ENCODE measurements at places on chromosomes 16 and 17.

GRCh38 chr16:65660390-65660789 is 538.5 kb upstream of the CDH11 start:
- H3K36me3 ChIP-seq = no peaks in the 10 kb centered on the region
- H3K4me1 ChIP-seq = peaks cover 30% of the 10 kb centered on the region
- H3K27me3 ChIP-seq = no peaks in the 10 kb centered on the region
- DNase-seq = no peak
- H3K27ac ChIP-seq = peak overlapping the region; percentile 16

DNA sequence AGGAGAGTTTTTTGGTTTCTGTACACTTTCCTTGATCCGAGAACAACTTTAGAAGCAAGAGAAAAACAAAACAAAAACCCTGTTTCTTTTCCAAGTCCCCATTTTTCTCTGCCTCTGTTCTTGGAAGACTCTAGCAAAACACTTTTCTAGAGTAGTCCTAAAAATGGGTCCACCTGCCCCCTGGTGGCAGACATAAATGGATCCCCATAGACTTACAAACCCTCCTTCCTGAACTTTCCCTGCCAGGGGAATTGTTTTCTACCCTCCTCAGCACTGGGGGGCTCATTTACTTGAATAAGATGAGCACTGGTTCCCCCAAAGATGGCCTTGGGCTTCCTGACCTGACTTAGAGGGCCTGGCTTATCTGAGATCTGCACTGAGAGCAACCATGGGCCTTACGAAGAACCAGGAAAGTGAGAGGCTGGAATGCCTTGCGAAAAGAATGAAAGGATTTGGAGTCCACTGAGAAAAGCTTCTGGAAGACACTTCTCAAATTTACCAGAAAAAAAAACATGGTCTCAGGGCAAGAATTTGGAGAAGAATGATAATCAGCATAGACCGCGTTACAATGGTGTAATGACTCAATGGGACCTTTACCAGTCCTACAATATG is 48.0 kb upstream of the CDYL2 start:
- no peaks in the 10 kb centered on the region for H3K4me1 ChIP-seq
- no peaks in the 10 kb centered on the region for H3K36me3 ChIP-seq
- no peak overlapping the region for H3K4me3 ChIP-seq
- DNase-seq = peak; percentile 60
- H3K27ac ChIP-seq = no peak overlapping the region

- no peaks in the 10 kb centered on the region for H3K4me1 ChIP-seq
- no peaks in the 10 kb centered on the region for H3K27me3 ChIP-seq
- no peak overlapping the region for H3K4me3 ChIP-seq
- peaks cover 14% of the 10 kb centered on the region for H3K36me3 ChIP-seq
Measured at GRCh38 chr16:15704545-15704987, 54.5 kb downstream of the NDE1 start.

DNA sequence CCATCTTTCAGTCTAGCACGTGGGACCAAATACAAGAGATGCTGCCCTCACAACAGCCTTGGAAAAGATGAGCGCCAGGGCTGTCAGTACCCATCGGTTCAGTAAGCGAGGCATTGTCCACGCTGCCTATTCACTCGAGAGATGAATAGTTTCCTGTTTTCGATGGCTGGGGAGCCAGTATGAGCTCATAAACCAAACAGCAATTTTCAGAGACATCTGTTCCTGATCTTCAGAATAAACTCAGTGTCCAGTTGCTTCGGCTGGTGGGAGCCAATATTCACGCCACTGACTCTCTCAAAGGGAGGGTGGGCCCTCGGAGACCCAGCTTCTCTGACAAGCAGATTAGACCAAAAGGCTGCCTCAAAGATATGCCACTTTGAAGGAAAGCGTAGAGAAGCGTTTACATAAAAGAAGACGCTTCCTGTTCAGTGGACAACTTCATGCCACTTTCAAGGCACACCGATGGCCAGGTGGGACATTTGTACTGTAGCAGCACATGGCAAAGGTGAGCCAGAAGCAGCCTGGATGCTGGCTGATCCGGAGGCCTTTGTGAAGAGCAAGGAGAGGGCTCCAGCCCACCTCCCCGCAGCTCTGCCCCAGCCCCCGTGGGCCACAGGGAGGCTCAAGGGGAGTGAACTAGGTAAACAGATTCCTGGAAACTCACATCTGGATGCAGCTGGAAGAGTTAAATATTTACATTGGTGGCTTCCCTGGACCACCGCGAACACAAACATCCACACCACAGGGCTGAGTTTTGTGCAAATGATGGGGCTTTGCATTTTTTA is 6.0 kb downstream of the TIMM22 start:
- H3K36me3 ChIP-seq = peaks cover 61% of the 10 kb centered on the region
- no peaks in the 10 kb centered on the region for H3K27me3 ChIP-seq
- H3K4me1 ChIP-seq = peaks cover 14% of the 10 kb centered on the region
- H3K4me3 ChIP-seq = no peak overlapping the region
- no peak for DNase-seq
- no peak overlapping the region for H3K27ac ChIP-seq

DNA sequence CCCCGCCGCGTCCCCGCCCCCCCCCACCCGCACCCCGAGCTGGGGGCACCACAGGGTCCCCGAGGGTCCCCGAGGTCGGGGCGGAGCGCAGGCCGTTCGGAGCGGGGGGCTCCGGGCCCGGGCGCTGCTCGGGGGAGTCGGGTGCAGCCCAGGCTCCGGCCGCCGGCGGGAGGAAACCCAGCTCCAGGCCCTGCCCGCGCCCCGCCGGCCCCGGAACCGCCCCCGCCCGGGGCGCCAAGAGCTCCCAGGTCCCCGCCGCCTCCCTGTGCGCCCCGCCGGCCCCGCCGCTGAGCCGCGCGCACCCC is 33.2 kb upstream of the RPH3AL start:
- DNase-seq = no peak
- H3K27me3 ChIP-seq = peaks cover 22% of the 10 kb centered on the region
- peak overlapping the region; percentile 49 for H3K4me3 ChIP-seq
- no peaks in the 10 kb centered on the region for H3K36me3 ChIP-seq

DNA sequence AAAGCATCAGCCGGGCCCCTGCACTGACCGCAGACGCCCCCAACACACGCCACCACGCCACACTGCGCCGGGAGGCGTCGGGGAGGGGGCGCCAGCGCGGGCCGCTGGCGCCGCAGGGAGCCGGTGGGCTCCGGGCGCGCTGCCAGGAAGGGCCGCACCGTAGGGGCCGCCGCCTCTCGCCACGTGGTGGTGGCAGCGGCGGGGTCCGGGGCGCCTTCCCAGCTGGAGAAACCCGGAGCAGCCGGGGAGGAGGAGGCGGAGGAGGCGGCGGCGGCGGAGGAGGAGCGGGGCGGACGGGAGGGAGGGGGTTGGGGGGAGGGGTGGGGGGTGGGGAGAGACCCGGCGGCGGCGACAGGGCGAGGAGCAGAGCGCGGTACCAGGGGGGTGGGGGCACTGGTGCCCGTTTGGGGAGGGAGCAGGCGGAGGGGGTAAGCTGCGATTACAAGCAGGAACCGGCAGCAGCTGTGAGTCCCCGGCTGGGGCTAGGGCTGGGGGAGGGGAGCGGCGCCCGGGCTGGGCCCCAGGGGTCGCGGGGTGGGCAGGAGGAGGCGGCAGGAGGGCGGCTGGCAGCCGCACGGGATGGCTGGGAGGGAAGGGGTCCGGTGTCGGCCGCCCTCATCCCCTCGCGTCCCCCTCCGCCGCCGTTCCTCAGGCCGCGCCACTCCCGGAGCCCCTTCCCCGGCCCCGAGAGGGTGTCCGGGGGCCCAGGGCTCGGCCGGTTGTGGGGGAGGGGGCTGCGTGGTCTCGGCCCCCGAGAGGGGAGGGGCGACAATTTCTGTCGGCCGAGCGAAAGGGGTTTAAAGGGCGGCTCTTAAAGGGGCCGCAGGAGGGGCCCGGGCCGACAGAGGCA is at the start of gene TBKBP1:
Gene TBKBP1 (plus strand): TSS at position 431 of the 850 bp plus-strand sequence. CDS start 1,952 bp downstream, outside the sequence.
- no peaks in the 10 kb centered on the region for H3K36me3 ChIP-seq
- peaks cover 4% of the 10 kb centered on the region for H3K4me1 ChIP-seq
- no peaks in the 10 kb centered on the region for H3K27me3 ChIP-seq
- H3K27ac ChIP-seq = peak within 1 kb of the TSS; percentile 63
- no peak for DNase-seq

- no peak overlapping the region for H3K4me3 ChIP-seq
- no peaks in the 10 kb centered on the region for H3K27me3 ChIP-seq
- no peaks in the 10 kb centered on the region for H3K36me3 ChIP-seq
- no peak for DNase-seq
Measured at GRCh38 chr17:57046749-57047148, 38.3 kb upstream of the AKAP1 start.

DNA sequence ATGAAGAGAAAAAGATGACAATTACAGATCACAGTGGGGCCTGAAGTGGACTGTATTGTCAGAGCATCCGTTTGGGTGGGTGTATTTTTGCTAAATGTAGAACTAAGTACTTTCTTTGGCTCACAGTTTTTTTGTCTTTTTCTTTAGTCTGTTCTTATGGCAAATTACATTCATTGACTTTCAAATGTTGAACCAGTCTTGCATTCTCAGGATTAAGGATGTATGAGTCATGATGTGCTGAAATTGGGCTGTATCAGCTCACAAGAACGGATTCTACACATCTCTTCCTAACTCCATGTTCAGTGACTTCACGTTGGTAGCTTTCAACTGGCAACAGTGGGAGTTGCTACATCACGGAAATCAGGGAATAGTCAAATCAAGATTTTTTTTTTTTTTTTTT is 66.5 kb downstream of the TEX2 start:
- no peaks in the 10 kb centered on the region for H3K27me3 ChIP-seq
- H3K4me3 ChIP-seq = no peak overlapping the region
- peak; percentile 75 for DNase-seq
- no peak overlapping the region for H3K27ac ChIP-seq

- H3K36me3 ChIP-seq = no peaks in the 10 kb centered on the region
- H3K4me1 ChIP-seq = peaks cover 3% of the 10 kb centered on the region
- peak; percentile 9 for DNase-seq
- H3K27me3 ChIP-seq = peaks cover 4% of the 10 kb centered on the region
Measured at GRCh38 chr17:35743626-35744328, 9.3 kb downstream of the GAS2L2 start.

- no peaks in the 10 kb centered on the region for H3K36me3 ChIP-seq
- no peak overlapping the region for H3K4me3 ChIP-seq
- H3K27ac ChIP-seq = no peak overlapping the region
- no peaks in the 10 kb centered on the region for H3K4me1 ChIP-seq
Measured at GRCh38 chr17:69188796-69189195, 39.8 kb downstream of the ABCA10 start.

DNA sequence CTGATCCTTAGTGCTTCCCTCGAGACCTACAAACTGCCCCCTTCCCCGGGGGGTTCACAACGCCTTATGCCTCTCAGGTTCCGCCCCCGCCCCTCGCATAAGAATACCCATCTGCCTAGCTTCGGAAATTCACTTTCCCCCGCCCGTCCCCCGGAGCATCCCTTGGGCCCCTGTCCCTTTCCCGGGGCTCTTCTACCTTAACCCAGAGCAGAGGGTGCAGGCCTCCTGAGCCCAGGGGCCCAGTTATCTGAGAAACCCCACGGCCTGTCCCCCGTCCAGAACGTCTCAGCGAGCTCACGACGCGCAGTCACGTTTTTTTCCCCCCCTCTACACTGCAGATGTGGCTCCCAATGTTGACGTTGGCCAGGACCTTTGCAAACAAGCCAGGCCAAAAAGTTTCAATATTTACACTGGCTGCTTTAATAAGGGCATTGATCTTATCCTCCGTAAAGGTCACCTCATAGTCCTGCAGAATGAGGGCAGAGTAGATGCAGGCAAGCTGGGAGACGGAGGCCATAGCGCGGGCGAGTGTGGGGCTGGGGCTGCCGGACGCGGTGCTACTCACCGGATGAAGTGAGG is 1.4 kb upstream of the NBR1 start:
- peak; percentile 75 for DNase-seq
- no peaks in the 10 kb centered on the region for H3K27me3 ChIP-seq
- peaks cover 5% of the 10 kb centered on the region for H3K4me1 ChIP-seq
- peak overlapping the region; percentile 20 for H3K27ac ChIP-seq
- peaks cover 5% of the 10 kb centered on the region for H3K36me3 ChIP-seq
- H3K4me3 ChIP-seq = peak overlapping the region; percentile 94

GRCh38 chr17:81128774-81129173 is 36.5 kb upstream of the PVALEF start:
- no peak overlapping the region for H3K27ac ChIP-seq
- H3K4me1 ChIP-seq = no peaks in the 10 kb centered on the region
- no peaks in the 10 kb centered on the region for H3K36me3 ChIP-seq
- no peaks in the 10 kb centered on the region for H3K27me3 ChIP-seq

DNA sequence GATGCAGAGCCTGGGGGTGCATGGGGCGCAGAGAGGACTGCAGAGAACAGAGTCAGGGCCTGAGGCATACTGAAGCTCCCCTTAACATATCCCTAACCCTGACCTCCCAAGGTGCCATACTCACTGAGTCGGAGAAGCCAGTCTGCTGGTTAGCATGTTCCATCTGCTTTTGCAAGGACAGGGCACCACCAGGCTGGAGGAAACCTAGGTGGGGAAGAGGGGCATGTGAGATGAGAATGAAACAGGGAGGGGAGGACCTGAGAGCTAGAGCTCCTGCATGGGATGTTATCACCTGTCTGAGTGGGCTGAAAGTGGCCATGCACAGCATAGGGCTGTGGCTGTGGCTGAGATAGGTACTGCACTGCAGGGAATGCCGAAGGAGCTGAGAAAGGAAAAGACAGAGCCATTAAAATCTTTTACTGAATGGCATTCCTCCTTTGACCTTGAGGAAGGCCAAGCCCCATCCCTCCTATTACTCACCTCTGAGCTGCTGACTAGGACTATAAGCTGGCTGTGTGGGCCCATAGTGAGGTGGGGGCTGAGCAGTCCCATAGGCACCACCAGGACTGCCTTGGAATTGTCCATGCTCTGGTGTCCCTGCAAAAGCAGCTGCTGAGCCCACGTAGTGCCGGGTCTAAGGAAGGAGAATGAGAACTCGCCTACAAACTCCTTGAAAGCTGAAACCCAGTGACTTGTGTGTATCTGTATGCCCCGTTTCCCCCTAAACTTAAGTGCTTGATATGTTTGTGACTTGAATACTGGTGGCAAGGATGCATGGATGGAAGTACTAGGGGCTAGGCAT is 1.9 kb downstream of the GPS2 start:
- DNase-seq = no peak
- H3K36me3 ChIP-seq = peaks cover 55% of the 10 kb centered on the region

- no peak overlapping the region for H3K4me3 ChIP-seq
- H3K36me3 ChIP-seq = peaks cover 83% of the 10 kb centered on the region
- no peak for DNase-seq
- no peak overlapping the region for H3K27ac ChIP-seq
Measured at GRCh38 chr17:81695211-81695610, 8.0 kb upstream of the MRPL12 start.

- no peak for DNase-seq
- H3K27me3 ChIP-seq = no peaks in the 10 kb centered on the region
- H3K36me3 ChIP-seq = peaks cover 10% of the 10 kb centered on the region
- H3K4me1 ChIP-seq = no peaks in the 10 kb centered on the region
Measured at GRCh38 chr17:73251871-73252270, 9.8 kb downstream of the CPSF4L start.

DNA sequence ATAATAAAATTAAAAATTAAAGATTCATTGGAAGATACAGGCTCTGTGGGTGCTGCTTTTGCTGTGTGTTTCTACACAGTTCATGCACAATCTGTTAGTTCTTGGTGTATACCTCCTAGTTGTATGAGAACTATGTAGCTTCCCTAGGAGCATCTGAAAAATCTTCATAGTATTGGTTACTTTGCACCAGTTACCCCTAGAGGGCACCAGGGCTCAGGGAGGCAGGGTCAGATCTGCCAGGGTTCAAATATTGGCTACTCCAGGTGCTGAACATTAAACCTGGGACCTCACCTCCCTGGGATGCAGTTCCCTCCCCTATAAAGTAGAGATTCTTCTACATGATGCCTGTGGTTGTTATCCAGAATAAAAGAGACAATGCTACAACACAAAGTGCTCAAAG is 583.0 kb upstream of the CDH11 start:
- H3K36me3 ChIP-seq = no peaks in the 10 kb centered on the region
- no peak overlapping the region for H3K4me3 ChIP-seq
- DNase-seq = no peak
- H3K27me3 ChIP-seq = no peaks in the 10 kb centered on the region

- peaks cover 18% of the 10 kb centered on the region for H3K27me3 ChIP-seq
- H3K27ac ChIP-seq = no peak overlapping the region
- H3K4me1 ChIP-seq = no peaks in the 10 kb centered on the region
- no peaks in the 10 kb centered on the region for H3K36me3 ChIP-seq
Measured at GRCh38 chr17:74919440-74920305, 3.4 kb downstream of the USH1G start.

All from trophoblast cell (in vitro differentiated cells and primary cell).